ENCODE measurements at places on chromosomes 4 and X.
A peak's percentile ranks its signal among the peaks of the same experiment; 100 is the strongest.

- DNase-seq = no peak
These were observed 1756.9 kb upstream of the TENM3 start for GRCh38 chr4:180486342-180486741.

DNA sequence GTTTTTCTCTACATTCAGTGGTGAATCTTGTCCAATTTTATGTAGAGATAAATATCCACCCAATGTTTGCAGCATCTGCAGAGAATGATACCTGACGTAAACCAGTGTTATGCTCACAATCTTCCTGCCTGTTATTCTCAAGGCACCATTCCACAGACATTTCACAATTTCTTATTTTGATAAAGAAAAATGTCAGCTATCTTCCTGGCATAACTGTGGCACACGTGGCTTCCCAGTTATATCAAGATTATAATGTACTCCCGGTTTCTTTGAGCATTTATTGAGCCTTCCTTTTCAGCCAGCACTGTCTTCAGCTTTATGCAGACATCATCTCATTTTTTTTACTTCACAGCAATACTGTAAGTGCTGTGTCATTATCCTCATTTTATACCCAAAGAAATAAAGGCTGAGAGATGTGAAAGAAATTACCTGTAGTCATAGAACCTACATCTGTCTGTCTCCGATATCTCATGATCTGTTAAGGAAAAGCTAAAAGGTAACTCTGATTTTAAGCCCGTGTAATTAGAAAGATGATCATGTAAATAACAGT lies 1300.8 kb upstream of the TENM3 start:
- DNase-seq = no peak

GRCh38 chr4:53551958-53552357 lies 39.3 kb downstream of the LNX1 start:
- DNase-seq = no peak

DNA sequence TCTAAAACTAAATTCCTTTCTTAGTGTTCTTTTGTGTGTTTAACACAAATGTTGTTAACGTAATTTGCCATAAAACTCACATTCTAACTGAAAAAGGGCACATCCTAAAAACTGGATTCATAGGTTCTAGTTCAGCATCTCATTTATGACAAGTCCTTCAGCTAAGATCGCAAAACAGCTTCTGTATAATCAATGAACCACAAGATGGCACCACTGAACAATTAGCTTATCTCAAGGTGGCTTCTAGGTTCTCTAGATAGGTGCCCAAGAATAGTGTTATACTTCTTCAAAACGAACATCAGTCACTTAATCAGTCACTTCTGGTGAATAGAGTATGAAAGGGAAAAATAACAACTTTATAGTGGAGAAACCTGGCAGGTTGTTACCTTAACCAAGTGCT lies 54.3 kb downstream of the NRK start:
- no peak for DNase-seq

DNA sequence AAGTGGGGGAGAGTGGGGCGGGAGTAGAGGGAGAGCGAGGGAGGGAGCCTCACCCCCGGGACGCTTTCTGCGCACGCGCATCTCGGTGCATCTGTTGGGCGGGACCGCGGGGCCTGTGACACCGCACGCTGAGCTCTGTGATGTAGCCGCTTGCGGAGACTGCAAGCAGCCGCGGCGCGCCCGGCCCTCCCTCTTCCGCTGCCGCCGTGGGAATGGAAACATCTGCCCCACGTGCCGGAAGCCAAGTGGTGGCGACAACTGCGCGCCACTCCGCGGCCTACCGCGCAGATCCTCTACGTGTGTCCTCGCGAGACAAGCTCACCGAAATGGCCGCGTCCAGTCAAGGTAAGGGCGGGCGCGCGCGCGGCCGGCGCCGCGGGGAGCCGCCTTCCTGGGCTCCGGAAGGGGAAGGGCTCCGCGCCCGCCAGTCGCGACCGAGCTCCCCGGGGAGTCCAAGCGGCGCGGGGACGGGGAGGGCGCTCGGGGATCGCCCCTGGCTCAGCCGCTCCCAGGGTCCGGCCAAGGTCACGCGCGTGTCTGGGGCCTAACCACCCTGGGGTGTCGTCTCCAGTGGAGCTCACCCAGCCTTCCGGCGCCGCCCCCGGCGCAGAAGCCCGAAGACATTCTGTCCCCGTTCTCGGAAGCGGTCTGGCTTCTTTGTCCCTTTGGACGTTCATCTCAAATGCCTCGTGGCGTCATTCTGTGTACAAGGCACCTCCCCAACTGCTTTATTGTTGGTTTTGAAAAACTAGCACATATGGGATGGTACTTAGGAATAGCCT lies at the start of gene FUNDC2:
FUNDC2 (plus strand) TSS at position 118 of the 782 bp plus-strand sequence; CDS start at position 213, 95 bp downstream.
- peak; percentile 91 for DNase-seq

Measured in endodermal cell (in vitro differentiated cells).